ENCODE measurements at places on chromosomes 6 and 20.

DNA sequence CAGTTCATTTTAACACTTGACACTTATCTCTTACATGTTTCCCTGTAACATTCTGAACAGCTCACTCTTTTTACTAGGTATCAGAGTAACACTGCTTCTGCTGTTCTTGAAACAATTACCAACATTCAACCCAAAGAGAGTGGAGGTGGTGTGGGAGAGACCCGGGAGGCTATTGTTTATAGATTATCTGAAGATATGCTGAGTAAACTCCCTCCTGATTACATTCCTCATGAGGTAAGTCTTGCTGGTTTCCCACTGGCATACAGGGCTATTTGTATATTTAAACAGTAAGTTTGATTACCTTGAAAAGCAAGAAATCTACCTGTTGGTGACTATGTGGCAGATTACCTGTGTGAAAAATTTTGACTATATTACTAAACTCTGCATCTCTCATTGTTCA, 39.8 kb upstream of the GLP1R start:
- DNase-seq: no peak

DNA sequence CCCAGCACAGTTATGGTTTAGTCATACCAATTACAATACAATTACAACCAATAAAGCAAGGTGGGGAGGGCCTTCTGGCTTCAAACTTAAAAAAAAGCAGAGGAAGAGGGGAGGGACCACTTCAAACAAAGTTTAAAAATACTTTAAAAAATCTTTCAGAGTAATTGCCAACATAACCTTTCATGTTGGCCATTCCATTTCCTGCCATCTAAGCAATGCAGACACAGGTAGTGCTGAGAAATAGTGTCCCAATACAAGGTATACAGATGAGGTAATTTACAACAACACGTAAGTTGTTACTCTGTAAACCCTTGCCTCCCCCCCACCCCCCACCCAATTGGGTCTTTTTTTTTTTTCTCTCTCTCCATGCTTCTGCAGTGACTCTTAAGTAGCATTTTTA, 18.8 kb upstream of the TBC1D20 start:
- no peak for DNase-seq

DNA sequence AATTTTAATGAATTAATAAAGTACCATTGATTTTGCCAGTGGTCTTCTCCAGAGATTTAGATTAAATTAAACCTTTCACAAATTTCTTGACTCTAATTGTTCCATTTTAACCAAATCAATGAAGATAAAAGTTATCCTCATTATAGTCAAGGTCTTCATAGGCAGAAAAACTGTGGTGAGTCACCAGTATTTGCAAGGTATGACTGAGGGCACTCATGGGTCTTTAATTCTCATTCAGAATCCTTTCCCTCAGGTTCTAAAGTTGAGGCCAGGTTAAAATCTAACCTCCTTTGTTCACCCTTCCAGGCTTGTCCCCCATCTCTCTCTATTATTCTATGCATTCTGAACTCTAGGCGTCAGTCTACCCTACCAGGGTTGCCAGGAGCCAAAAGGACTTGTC, 93.9 kb downstream of the JAG1 start:
- DNase-seq: no peak

- DNase-seq: no peak
Measured at GRCh38 chr6:124027392-124027791, 223.7 kb downstream of the NKAIN2 start.

DNA sequence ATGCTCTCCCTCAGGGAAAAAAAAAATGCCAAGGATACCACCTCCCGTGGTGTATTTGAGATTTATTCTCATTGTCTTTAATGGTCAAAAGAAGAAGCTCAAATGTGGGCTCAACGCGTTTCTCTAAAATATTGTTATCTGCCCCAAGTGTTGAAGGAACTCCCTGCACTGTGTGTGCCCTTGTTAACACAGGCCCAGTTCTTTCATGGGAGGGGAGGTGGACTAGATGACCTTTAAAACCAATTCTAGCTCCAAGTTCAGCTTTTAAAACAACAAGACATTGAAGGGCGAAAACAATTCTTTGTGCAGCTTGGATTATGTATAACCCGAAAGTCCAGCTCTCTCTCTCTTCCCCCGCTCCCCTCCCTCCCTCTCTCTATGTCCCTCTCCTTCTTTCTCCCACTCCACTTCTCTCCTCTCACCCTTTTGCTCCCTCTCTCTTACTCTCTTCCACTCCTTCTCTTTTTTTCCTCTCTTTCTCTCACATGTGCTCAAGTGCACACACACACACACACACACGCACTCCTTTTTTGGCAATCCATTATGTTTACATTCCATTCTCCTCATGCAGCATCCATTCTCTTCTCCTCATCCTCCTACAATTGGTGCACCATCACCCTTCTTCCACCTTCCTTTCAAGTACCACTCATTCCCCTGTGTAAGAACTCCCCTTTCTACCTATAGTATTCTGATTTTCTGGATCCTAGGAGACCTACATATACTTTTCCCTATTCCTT, 8.5 kb downstream of the HLA-DMB start:
- DNase-seq: no peak

GRCh38 chr20:52987295-52987694, 15.1 kb downstream of the TSHZ2 start:
- DNase-seq: no peak

DNA sequence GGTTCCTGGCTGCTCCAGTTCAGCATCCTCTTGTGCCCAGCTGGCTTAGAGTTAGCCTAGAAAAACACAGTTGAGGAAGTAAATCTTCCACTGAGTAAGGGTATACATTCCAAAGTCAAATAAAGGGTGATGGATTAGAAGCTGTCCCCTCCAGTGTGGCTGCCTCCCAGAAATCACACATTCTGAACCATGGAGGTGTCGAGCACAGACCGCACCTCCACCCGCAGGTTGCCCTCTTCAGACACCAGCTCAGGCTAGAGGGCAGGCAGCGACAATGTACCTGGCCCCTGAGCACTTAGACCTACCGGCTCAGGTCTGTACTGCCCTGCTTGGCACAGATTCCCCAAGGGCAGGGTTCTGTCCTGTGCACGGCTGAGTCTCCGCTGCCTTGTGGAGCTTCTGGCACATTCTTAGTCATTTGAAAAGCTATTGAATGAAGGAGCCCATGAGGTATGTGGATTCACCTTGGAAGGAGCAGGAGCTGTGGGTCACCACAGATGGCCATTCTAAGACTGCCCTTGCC, 118.1 kb downstream of the FAM120B start:
- DNase-seq: no peak

DNA sequence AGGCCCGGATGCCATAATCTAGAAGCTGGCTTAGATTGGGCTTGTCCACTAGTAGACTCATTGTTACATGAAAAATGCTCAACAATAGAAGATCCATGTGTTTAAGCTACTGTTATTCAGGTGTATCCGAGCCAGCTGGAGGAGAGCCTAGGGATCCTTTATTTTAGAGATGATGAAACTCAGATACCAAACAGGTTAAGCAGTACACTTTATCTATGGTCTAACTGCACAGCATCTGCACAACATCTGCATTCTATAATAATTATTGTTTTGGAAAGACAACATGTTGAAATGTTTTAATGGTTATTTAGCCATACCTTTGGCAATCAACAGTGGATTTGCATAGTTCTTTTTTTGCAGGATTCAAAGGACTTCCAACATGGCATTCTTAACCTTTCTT, 134.1 kb downstream of the RFPL4B start:
- DNase-seq: no peak

- DNase-seq: no peak
Measured at GRCh38 chr6:31762878-31763618, 592 bp downstream of the SAPCD1 start.

GRCh38 chr6:75941509-75941908, 131.0 kb downstream of the IMPG1 start:
- DNase-seq: no peak

- no peak for DNase-seq
Measured at GRCh38 chr6:23006656-23007055, 437.3 kb downstream of the HDGFL1 start.

DNA sequence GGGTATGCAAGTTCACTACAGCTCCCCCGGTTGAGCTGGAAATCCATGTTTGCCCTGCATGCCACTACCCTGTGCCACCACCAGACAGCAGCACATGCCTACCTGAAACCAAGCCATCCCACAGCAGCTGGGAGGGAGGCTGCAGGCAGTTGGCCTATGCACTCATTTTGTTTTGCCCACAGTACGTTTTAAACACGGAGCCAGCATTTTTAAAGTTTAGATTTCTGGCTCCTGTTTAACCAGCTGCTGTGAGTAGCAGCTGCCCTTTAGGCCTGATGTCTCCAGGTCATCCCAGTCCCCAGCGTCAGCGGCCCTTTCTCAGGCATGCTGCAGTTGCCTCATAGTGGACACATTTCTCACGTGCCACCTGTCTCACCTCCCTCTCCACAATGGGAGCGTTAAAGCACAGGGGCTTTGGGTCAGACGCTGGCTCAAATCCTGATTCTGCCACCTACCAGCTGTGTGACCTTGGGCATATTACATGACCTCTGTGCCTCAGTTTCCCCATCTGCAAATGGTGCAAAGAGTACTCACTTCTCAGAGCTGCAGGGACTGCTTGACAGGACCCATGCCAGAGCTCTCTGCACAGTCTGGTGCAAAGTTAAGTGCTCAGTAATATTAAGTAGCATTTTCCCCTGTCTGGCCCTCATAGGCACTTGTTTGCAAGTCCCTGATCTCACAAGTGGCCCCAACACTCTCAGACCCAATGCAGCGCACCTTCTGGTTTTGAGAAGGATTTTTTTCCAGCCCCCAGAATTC, 8.2 kb upstream of the UBE2V1 start:
- DNase-seq: no peak

- no peak for DNase-seq
Measured at GRCh38 chr6:7106752-7107577, 796 bp upstream of the RREB1 start.

DNA sequence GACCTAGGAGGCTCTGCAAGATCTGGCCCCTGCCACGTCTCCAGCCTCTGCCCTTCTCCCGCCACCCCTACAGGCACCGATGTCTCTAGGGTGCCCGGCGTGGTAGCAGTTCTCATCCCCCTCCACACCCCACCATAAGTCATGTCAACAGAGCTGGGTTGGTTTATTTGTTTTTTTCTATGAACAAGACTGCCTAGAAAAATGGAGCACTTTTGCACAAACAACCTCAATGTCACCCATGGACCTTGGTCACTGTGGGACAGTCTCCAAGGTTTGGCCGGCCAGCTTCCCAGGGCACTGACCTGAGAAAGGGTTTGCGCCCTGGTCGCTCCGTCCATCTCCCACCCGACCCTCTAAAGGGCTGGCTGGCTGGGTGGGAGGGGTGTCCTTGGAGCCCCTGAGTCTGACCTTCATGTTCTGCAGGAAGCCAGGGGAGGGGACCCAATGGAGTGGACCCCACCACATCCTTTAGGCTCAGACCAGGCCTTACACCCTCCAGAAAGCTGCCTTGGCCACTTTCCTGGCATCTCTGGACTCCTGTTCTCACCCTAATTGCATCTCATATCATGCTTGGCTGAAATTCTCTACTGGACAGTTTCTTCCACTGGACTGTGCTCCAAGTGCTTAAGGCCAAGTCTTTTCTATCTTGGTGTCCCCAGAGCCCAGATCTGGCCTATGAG, 104.8 kb upstream of the PTPN1 start:
- DNase-seq: no peak

- DNase-seq: no peak
Measured at GRCh38 chr6:29702519-29703103, 20.6 kb upstream of the HLA-F start.

GRCh38 chr6:17988422-17988944, 1.0 kb upstream of the KIF13A start:
- peak; percentile 56 for DNase-seq

GRCh38 chr20:62362991-62363919, 3.9 kb downstream of the LAMA5 start:
- no peak for DNase-seq

DNA sequence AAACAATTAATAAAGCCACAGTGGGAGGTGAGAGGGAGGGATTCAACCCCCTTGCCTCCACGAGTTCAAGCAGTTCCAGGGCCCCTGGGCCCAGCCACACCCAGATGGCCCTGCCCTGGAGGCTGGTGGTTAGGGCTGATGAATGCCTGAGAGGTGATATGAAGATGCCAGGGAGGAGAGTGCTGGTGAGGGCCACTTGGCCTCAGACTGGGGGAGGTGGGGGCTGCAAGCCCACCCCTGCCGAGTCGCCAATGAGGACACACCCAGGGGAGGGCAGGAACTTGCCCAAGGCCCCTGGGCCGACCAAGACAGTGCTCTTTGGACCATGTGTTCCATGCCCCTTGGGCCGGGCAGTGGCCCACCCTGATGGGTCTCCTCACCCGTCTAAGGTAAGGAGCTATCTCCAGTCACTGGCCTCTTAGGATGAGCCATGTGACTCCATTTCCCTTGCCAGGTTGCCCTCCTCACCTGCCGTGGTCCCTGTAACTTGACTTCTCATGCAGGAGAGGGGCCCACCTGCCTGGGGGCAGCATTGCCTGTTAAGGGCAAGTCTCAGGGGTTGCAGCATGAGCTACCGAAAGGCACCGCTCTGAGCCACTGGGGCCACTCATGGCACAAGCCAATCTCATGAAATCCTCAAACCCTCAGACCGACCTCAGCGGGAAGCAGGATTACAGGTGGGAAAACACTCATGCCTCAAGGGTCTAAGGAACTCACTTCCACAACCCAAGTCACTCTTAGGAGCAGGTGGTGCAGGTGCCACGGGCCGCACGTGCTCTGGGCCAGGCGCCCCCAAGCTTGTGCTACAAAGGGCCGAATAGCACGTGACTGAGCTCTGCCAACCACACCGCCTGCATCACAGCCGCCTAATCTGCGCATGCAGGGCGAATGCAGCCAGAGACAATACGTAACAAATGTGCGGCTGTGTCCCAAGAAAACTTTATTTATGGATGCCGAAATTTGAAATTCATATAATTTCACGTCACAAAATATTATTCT, 147.4 kb upstream of the MLN start:
- DNase-seq: no peak

- DNase-seq: no peak
Measured at GRCh38 chr20:53466279-53466678, 127.4 kb downstream of the ZNF217 start.

DNA sequence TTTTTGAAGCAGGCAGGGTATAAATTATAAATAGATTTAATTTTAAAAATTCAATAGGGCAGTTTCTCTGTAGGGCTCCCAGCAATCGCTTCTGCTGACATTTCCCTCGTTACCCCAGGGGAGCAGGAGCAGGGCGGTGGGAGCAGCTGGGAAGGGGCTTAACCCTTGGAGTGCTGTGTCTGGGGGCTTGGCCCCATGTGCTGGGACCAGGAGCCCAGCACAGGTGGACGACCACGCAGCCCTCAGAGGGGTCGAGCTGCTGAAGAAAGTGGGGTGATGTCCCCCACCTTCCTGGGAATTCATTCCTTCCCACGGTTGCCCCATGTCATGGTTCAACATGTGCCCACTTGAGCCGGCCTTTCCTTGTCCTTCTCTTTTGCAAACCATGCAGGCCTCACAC, 67.5 kb upstream of the STX16 start:
- DNase-seq: no peak

DNA sequence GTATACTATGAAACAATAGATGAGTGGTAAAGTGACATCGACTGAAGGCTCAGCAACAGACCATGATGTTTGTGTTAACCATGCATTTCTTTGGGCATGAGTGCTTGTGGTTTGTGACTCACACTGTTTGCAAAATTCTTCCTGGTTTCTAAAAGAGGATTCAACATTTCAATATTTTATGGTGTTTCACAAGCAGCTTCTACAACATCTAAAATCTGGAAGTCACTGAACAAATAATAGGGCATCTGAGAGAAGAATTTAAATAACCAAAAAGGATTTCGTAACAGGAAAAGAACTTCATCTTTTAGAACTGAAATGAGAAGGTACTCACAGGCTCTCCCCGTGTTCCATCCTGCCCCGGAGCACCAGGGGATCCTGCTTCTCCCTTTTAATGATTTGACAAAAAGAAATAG, 146.2 kb downstream of the COL21A1 start:
- DNase-seq: no peak

- no peak for DNase-seq
Measured at GRCh38 chr20:52783769-52784168, 188.4 kb upstream of the TSHZ2 start.
